ENCODE measurements at places on chromosomes 5 and 9. TPM values are rescaled to one million over a fixed set of nuclear protein-coding genes. Genes with fewer than 3 reads are reported as not detected.

The PLPP6 gene
- total RNA-seq: 3.6 TPM

The OR1J2 gene
- not detected for total RNA-seq

DNA sequence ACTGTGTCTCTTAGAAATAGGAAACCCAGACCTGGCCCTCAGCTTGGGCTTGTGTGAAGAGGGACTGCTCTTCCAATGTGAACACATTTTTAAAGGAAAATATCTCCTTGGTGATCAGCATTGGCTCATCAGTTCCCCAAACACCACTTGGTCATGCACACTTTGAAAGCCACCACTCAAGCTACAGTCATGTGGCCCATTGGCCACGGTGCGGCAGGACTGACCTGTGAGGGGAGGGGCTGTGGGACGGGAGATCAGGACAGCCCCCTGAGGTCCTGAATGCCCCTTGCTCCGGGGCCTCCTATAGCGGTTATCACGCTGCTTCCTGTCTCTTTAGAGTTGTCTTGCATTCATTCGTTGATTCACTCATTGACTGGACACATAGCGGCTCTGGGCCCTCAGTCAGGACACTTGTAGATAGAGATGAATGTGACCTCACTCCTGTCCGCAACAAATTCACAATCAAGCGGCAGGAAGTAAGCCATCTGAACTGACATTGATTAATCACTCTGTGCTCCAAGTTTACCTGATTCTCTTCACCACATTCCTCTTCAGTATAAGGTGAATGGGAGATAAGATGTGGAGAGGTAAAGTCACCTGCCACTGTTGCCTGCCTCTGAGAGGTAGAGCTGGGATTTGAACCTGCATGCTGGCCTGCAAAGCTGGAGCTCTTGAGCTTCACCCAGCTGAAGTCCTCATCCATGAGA, 73.1 kb downstream of the COL15A1 start:
- no peaks in the 10 kb centered on the region for H3K27me3 ChIP-seq
- peaks cover 16% of the 10 kb centered on the region for H3K4me1 ChIP-seq
- H3K36me3 ChIP-seq: no peaks in the 10 kb centered on the region
- no peak overlapping the region for H3K4me3 ChIP-seq

- no peak for DNase-seq
- no peak overlapping the region for H3K4me3 ChIP-seq
- no peaks in the 10 kb centered on the region for H3K4me1 ChIP-seq
- peak overlapping the region; percentile 58 for H3K27ac ChIP-seq
- no peaks in the 10 kb centered on the region for H3K27me3 ChIP-seq
- no peaks in the 10 kb centered on the region for H3K36me3 ChIP-seq
These were observed 188.9 kb downstream of the TENT4A start for GRCh38 chr5:6902094-6902493.

DNA sequence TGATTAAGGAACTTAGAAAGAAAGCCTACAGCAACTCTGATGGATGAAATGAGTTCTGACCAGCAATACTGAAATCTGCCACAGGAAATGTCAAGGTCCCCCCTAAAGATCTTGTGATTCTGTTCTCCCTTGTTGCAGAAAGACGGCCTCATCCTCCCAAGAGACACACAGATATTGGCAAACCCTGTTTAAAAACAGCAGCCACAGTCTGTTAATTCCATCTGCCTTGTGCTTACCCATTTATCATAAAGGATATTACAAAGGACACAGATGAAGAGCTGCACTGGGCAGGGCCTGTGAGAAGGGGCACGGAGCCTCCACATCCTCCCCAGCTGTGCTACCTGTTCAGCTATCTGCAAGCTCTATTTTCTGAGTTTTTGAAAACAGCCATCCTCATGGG, 15.2 kb downstream of the RAPGEF1 start:
- no peaks in the 10 kb centered on the region for H3K36me3 ChIP-seq
- H3K4me1 ChIP-seq: peaks cover 49% of the 10 kb centered on the region
- DNase-seq: no peak
- no peak overlapping the region for H3K27ac ChIP-seq
- H3K27me3 ChIP-seq: no peaks in the 10 kb centered on the region
- H3K4me3 ChIP-seq: no peak overlapping the region

DNA sequence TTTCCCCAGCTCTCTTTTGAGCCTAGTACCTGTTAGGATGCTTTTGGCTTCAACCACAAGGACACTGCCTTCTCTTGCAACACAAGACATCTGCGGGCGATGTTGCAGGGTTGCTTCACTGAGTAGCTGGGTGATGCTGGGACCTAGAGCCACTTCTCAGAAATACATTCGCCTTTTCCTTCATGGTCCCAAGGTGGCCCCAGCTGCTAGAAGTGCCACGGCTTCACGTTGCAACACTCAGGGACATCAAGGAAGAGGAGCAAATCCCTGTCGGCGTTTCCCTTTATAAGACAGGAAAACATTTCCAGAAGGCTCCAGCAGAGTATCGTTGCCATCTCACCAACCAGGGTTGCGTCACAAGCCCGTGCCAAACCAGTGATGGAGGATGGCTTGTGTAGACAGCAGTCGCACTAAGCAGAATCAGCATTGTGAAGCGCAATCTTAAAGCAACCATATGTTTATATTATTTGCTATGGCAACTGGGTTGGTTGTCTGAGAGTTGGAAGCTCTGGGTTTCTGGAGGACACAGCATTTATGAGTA, 62.7 kb downstream of the ANKRD33B start:
- H3K4me1 ChIP-seq: peaks cover 13% of the 10 kb centered on the region
- peak overlapping the region; percentile 65 for H3K27ac ChIP-seq
- peak; percentile 71 for DNase-seq
- no peak overlapping the region for H3K4me3 ChIP-seq
- H3K36me3 ChIP-seq: no peaks in the 10 kb centered on the region
